Effector memory CD8-positive, alpha-beta T cell (primary cell): ENCODE measurements at places on chromosomes 3 and 15.

GRCh38 chr3:184168363-184169120 lies 6.1 kb upstream of the AP2M1 start:
- no peak for DNase-seq

GRCh38 chr15:58064082-58064979 lies 1.2 kb downstream of the ALDH1A2 start:
- no peak for DNase-seq

- no peak for DNase-seq
Measured at GRCh38 chr15:62327406-62327805, 162.3 kb upstream of the C2CD4B start.

DNA sequence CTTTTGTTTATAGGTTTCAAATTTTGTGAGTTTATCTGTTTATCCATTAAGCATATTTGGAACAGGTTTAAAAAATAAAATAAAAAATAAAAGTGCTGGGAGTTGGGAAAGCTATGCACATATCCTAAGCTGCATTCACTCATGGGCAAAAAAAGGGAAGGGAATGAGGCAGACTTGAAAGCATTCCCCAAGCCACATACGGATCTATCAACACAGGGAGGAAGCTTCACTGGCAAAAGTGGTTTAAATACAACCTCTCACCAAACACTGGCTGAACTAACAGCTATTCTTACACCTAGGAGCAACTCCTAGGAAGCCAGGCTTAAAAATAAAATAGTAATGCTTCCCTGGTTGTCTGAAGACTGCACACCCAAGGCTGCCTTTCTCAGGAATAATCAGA lies 101.2 kb downstream of the PCCB start:
- no peak for DNase-seq
